ENCODE measurements at places on chromosomes 16 and 17.

GRCh38 chr17:79978548-79978855 is 57.2 kb downstream of the TBC1D16 start:
- DNase-seq = no peak

DNA sequence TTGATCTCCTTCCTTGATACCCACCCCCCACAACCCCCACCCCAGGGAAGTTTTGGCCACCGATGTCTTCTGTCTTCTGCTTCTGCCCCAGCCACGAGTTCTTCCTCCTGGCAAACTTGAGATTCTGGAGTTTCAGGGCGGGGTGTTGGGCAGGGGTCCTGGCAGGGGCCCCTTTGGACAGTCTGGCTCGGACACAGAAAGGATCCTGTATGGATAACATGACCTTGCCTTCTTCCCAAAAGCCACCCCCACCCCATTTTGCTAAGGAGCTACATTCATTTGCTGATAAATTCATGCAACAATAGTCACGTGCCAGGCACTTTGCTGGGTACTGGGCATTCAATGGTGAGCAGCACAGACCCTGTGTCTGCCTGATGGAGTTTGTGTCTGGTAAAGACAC is 5.9 kb upstream of the COL1A1 start:
- DNase-seq = no peak

DNA sequence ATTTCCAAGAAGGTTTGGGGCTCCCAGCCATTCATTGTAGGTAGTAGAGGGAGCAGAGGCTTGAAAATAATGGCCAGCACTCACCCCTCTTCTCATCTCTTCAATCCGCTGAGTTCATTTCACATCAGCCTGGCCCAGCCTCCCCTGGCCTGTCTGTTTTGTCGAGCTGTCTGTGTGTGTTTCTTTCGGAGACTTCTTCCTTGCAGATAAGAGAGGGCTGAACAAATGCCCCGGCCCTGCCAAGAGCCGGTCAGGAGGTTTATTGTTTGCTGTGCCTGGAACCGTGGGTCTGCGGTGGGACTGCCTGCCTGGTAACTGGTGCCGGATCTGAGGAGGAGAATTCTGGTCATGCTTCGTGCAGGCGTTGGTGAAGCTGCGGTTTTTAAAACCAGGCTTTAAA is 3.4 kb downstream of the VPS4A start:
- no peak for DNase-seq

GRCh38 chr16:51151435-51151960 is 428 bp upstream of the SALL1 start:
- peak; percentile 63 for DNase-seq

DNA sequence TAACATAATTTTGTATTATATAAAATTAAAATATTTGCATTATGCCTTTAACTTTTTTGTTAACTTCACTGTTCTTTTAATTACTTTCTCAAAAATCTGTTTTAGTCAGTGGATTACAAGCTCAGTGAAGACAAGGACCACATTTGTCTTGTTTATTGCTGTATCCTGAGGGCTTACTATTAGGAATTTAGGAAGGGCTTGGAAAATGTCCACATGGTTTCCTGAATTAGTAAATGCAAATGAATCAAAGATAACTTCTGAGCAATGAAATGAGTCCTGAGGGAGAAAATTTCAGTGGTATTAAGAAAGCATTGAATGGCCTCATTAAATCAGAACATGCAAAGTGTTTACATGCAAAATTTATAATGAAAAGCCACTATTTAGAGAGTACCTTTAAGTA is 1293.2 kb upstream of the GOT2 start:
- peak; percentile 4 for DNase-seq

DNA sequence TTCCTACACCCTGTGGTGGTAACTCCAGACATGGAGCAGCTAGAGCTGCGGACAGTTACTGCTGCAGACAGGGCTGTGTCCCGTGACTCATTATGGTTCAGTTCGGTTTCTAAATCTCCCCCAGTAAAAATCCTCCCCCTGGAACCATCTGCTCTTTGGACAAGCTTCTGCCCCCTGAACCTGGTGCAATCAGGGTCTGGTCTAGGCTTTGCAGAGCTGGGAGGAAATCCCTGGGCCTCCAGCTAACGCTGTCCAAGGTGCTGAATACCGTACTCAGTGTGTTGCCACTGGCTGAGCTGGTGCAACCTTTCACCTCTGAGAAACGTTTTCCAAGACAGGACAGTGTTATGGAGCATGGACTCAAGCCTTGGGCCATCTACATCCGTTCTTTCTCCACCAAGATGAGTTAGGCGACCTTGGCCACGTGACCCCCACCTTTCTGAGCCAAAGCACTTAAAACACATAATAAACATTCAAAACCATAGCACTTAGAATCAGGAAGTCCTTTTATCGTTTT is 142.0 kb downstream of the CPPED1 start:
- DNase-seq = no peak

GRCh38 chr17:17693253-17694168 is 12.3 kb downstream of the RAI1 start:
- no peak for DNase-seq

DNA sequence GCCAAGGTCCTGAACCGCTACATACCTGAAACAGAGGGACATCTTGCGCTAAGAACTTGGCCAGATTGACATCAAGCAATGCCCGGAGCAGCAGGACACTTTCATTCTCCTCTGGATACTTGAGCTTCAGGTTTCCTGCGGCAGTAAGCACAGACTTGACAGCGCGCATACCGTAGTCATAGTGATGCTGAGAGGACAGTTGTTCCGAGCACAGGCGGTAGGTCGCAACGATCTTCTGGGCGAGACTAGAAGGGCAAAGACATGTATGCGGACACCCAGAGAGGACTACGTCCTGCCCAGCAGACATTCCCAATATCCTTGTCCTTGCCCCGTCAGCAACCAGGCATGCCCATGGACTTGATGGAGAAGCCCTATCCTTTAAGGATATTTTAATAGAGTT is 112.9 kb downstream of the DNAH3 start:
- no peak for DNase-seq

- no peak for DNase-seq
Measured at GRCh38 chr16:73010150-73010676, 37.7 kb downstream of the ZFHX3 start.

- DNase-seq = no peak
Measured at GRCh38 chr17:81306898-81307510, 11.9 kb upstream of the SLC38A10 start.

DNA sequence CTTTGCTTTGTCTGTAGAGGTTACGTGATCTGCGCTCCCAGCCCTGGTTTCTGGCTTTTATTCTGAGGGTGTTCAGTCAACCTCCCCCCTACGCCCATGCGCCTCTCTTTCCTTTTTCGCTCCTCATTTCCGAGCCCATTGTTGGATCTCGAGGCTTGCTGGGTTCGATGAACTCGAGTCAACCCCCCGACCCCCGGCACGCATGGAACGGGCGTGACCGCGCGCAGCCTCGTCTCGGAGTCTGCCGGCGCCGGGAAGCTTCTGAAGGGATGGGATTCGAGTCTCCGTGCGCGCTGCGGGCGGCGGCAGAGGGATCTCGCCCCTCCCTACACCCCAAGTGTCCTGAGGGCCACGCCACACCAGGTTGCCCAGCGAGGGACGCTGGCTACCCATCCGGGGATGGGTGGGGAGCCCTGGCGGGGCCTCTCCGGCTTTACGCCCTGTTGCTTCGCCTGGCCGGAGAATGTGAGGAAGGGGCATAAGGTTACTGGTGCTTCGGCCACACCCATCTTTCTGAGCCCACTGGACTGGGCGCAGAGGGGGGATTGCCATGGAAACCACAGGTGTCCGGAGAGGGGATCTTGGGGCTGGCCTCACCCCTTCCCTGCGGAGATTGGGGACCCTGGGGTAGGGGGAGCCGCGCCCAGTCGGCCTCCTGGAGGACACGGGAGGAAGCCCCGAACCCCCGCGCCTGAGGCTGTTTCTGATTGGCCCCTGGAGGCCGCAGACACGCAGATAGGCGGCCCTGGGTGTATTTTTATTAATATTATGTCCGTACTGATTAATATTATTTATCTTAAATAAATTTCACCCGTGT is 1.8 kb downstream of the MAPT start:
- no peak for DNase-seq

DNA sequence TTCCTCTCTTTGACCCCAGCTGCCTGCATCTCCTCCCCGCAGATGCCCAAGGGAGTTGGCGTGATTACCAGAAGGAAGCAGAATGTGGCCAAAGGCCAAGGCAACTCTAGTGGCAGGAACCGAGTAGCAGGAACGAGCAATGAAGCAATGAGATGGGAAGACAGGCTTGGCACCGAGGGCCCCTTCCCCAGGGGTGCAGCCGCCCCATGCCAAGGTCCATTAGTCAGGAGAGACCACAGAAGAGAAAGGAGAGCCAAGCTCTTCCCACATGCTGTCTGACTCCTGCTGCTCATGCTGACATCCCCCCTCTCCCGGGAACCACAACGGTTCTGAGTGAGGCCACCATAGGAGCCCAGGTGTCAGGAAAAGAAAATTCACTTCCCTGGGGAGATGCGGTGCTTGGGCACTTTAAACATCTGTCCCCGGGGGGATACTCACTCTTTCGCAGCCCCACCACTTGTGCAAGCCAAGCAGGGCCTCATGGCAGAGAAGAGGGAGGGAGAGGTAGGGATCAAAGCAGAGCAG is 67.4 kb downstream of the MYO18A start:
- DNase-seq = no peak

GRCh38 chr17:68613739-68614298 is 12.7 kb upstream of the FAM20A start:
- DNase-seq = no peak

DNA sequence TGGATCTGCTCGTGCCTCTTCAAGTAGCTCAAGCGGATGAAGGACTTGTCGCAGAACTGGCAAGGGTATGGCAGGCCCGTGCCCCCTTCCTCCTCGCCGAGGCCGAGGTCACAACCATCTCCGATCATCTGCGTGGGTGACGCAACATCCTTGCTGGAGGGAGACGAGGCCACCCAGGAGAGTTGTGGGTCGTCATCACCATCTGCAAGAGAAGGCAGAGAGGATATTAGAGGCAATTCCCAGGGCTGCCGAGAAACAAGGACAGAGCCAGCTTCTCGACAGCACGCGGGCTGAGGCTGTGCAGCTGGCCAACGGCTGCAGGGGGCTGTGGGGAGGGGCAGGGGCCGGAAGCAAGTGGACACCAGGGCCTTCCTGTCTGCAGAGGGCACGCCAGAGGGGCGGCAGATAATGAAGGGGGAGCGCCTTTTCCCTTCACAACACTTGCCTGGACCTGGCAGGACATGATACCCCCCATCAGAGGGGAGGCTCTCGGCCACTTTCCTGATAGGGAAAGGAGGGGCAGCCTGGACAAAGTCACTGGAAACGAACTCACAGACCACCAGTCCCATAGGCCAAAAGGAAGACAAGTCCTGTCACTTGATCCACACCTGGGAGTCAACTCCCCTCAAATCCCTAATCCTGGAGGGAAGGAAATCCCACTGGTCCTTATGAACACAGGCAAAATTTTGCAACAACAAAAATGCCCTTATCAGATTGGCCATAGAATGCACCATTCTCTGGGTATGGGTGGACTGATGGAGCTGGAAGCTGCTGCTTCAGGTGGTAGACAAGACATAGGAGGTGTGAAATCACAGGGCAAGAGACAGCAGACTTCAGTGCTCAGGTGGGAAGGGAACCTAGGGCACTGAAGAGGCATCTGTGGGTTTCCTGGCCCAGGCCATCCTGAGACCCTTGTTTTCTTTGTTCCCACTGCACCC is 217.0 kb downstream of the ZNF423 start:
- DNase-seq = no peak

GRCh38 chr16:66741950-66742808 is 9.2 kb downstream of the DYNC1LI2 start:
- peak; percentile 12 for DNase-seq

GRCh38 chr16:67395105-67395457 is 1.8 kb upstream of the TPPP3 start:
- no peak for DNase-seq

GRCh38 chr17:55430541-55431288 is 9.1 kb upstream of the MMD start:
- DNase-seq = no peak

DNA sequence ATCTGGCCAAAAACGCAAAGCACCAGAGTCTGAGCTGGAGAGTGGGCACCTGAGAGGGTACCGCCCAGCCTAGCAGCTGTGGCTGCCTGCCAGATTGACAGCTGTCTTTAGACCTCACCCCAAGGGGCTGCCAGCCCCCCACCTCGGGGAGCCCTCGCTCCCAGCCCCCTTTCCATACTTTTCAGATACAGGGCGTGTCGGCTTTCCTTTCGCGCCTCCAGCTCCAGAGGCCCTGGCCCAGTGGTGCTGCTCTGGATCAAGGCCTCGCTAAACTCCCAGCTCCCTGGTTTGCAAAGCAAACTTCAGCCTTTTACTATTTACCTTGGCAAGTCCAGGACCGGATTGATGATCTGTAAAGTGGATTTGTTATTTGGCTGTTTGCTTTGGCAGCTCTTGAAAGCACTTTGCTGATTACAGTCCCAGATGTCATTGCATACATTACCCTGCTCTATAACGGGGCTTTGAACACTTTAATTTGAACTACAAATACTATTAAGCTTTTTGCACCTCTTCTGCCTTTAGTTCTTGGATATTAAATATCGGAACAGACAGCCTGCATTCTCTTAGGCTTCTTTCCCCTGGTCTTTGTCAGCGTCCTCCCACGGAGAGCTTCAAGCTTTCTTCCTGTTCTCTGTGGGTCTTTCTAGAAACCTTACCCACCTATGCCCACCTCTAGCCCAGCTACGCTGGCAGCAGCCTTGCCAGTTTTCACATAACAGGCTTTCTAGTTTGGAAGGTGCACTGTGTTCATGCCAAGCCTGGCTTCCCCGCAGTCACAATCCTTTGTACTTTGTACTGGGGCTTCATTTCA is 63.6 kb upstream of the TBX2 start:
- DNase-seq = no peak

- DNase-seq = no peak
Measured at GRCh38 chr16:11907160-11907970, 8.4 kb downstream of the GSPT1 start.

DNA sequence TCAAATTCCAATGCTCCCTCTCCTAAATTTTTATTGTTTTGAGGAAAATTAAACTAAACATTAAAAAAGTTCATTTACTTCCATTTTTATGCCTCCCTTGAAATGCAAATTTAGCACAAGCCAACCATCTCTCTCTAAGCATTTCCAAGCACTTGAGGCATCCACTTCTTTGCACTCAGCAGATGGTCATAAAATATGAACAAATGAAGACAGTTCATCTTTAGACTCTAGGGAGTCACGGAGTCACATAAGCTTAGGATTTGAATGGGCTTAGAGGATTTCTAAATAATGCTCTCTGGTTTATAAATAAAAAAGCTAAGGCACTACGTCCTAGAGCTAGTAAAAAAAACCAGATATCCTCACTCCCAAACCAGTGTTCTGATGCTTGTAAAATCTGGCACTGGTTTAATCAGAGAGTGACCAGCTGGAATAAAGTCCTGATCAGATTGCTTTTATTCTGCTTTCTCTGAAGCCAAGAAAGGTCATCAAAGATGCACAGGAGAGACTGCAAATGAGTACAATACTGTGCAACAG is 204.2 kb downstream of the CA10 start:
- DNase-seq = no peak

Measured in fibroblast of skin of left quadriceps (primary cell).